ENCODE measurements at places on chromosomes 13 and 19.

- DNase-seq: peak; percentile 62
Measured at GRCh38 chr19:17610384-17610783, 54.9 kb downstream of the COLGALT1 start.

DNA sequence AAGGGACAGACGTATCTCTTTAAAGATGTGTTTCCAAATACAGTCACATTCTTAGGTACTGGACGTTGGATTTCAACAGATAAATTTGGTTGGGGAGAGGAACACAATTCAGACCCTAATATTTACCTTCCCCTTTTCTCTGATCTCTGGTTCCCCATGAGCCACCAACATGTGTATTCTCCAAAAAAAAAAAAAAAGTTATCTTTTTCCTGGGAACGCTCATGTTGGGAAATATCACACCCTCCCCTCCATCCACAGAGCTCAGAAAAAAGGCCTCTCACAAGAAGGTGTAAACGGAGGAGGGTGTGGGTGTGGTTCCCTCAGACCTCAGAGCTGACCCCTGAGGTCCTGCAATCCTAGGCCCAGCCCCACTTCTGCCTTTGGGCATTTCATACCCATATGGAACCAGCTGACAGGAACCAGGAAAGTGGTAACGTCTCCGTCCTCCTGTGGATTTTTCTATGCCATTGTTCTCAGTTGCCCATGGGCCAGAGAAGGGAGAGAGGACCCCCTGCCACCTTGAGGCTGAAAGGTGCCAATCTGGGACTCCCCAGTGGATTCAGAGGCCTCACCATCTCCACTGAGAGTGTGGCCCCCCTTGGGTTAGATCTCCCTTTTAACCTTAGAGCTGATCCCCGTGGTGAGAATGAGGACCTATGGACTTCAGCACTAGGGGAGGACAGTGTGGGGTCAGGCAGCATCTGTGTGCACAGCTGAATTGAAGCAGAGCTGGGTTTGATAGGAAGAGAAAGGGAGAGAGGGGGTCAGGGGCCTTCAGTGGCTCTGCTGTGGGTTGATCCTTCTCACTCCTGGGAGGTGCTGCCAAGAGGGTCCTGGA lies 8.4 kb upstream of the SIGLEC12 start:
- no peak for DNase-seq

GRCh38 chr13:54124700-54125099 lies 1096.1 kb downstream of the OLFM4 start:
- no peak for DNase-seq

DNA sequence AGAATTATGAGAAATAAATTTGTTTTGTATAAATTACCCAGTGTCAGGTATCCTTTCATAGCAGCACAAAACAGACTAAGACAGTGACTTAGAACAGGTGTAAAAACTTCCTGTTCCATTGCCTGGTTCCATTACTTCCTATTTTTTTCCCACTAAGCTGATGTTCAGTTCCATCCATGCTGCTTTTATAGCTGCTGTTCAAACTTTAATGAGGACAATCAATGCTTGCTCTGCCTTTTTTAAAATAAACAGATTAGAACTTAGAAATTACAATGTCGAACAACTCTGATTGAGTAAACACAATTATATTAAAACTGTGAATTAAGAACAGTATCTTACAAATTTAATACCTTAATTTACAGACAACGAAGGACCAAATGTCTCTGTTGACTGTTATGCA lies 818.9 kb downstream of the OLFM4 start:
- no peak for DNase-seq
